AG08395 (cell line): ENCODE measurements at places on chromosomes 6 and 20.

DNA sequence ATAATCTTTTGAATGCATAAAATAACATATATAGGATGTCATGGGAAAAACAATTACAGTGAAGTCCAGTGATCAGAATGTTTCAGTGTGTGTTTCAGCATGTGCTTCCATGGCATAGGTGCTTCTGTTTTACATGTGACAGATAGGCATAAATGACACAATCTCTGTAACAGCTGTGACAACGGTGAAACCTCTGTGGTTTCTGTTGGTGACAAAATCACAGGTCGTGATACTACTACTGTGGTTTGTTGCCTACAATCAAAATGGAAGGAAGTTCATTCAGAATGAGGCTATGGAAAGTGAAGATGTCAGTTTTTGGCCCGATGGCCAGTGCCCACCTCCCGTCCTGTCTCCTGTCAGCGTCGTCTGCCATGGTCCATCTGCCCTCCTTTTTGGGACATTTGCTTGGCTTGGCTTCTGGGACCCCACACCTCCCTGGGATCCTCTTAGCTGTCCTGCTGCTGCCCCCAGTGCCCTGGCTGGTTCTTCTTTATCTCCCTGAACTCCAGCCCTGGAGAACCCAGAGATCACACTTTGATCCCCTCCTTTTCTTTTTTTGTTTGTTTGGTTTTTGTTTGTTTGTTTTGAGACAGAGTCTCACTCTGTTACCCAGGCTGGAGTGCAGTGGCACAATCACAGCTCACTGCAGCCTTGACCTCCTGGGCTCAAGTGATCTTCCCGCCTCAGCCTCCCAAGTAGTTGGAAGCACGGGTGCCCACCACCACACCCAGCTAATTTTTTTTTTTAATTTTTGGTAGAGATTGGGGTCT, 79.3 kb upstream of the NAA20 start:
- DNase-seq, result no peak

DNA sequence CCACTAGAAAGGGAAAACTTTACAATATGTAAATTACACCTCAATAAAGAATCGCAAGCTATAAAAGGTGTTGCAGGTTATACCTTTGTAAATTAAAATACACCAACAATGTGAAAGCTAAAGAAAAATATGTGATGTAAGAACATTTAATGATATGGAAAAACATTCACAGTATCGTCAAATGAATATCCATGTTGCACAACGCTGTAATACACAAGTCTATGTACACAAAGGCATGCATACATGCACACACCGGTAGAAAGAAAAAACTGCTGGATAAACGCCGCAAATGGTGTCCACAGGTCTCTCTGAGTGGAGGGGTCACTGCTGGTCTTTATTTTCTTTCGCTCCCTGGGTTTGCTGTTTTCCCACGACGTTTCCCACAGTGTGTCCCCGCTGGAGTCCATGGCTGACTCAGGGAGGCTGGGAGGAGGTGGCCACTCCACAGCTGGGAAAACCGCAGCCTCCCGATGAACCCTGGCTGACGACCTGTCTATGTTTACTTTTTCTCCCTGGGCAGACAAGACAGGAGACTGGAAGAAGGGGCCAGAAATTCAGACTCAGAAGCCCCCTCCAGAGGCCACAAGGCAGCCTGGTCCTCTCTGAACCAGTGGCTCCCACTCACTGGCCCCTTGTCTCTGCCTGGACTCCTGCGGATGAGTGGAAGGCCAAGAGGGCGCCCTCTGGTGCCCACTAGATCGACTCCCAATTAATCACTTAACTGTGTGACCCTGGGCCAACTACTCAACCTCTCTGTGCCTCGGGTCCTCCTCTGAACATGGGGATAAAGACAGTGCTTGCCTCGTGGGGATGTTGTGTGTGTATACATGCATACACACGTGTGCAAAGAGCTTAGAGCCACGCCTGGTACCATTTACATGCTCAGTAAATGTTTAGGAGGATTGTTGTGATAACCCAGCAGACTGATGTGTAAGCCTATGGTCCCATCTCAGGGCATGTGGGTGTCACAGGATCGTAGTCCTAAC, 12.8 kb upstream of the BPI start:
- DNase-seq, result peak; percentile 55

GRCh38 chr6:157128235-157128775, 195.0 kb downstream of the TMEM242 start:
- no peak for DNase-seq

DNA sequence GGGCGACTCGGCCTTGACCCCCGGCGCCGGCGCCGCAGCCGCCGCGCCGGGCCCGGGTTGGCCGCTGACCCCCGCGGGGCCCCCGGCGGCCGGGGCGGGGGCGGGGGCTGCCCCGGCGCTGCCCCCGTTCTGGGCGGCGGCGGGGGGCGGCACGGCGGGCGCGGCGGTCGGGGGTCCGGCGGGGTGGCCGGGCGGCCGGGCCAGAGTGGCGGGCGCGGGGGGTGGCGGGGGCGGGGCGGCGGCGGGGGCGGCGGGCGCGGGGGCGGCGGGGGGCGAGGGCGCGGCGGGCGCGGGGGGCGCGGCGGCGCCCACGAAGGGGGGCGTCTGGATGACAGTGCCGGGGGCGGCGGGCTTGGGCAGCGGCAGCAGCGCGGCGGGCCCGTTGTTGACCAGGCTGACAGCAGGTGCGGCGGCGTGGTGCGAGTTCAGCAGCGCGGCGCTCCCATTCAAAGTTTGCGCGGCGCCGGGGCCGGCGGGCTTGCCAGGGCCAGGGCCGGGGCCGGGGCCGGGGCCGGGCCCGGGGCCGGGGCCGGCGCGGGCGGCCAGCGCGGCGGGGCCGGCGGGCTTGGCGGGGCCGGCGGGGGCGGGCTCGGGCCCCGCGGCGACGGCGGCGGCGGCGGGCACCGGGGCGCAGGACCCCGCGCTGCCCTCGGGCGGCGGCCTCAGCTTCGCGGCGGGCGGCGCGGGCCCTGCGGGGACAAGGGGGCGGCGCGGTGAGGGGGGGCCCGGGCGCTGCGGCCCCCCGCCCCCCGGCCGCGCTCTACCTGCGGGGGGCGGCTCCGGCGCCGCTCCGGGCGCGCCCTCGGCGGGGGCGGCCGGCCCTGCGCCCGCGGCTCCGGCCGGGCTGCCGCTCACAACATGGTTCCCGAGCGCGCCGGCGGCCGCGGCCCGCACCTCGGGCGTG, 659 bp downstream of the TAF4 start:
- DNase-seq, result no peak

- no peak for DNase-seq
Measured at GRCh38 chr6:14202947-14203346, 85.4 kb downstream of the CD83 start.

GRCh38 chr6:116426551-116426950, 34.6 kb upstream of the CALHM6 start:
- DNase-seq, result no peak

DNA sequence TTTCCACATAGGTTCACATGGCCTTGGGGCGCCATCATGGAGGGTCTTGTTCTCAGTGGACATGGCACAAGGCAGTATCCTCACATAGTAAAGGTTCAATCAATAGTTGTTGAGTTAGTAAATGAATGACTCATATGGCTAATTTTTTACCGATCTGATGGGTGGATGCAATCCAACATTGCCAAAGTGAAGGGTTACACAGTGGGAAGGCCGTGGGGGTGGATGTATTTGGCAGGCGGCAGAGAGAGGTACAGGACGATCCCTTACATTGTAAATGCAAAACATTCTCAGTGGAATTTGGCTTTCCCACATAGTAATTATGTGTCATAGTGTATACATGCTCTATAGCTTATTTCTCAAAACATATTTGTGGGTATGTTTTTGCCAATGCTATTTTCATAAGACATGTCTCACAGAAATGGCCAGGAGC, 21.0 kb upstream of the PDE7B start:
- DNase-seq, result no peak

- DNase-seq, result no peak
Measured at GRCh38 chr6:27066802-27067201, 180.7 kb upstream of the PRSS16 start.

DNA sequence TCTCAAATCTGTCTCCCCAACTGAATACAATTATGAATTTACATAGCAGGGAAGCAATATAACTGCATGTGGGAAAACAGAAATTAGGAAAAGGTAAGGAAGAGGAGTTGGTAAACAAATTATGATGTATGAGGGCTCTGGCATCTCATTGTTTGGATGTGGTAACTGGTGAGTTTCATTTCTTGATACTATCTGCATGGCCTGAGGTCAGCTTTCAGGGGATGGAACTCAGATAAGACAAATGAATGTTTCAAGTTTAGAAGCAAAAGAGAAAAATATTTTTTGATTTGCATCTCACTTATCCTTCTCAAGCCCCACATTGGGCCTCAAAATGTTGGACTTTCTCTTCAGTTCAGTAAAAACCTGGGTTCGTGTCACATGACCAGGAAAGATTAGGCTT, 302.2 kb upstream of the GJE1 start:
- no peak for DNase-seq

DNA sequence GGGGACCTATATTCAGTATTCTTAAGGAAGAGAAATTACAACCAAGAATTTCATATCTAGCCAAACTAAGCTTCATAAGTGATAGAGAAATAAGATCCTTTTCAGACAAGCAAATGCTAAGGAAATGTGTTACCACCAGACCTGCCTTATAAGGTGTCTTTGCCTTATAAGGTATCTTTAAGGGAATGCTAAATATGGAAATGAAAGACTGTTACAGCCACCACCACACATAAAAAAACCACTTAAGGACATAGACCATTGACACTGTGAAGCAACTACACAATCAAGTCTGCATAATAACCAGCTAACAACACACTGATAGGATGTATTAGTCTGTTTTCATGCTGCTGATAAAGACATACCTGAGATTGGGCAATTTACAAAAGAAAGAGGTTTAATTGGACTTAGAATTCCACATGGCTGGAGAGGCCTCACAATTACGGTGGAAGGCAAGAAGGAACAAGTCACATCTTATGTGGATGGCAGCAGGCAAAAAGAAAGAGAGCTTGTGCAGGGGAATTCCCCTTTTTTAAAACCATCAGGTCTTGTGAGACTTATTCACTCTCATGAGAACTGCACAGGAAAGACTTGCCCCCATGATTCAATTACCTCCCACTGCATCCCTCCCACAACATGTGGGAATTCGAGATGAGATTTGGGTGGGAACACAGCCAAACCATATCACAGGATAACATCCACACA, 119.2 kb upstream of the LAMA2 start:
- no peak for DNase-seq

GRCh38 chr6:30555816-30556065, 548 bp downstream of the GNL1 start:
- no peak for DNase-seq
